ENCODE measurements at places on chromosomes 5 and 9.

DNA sequence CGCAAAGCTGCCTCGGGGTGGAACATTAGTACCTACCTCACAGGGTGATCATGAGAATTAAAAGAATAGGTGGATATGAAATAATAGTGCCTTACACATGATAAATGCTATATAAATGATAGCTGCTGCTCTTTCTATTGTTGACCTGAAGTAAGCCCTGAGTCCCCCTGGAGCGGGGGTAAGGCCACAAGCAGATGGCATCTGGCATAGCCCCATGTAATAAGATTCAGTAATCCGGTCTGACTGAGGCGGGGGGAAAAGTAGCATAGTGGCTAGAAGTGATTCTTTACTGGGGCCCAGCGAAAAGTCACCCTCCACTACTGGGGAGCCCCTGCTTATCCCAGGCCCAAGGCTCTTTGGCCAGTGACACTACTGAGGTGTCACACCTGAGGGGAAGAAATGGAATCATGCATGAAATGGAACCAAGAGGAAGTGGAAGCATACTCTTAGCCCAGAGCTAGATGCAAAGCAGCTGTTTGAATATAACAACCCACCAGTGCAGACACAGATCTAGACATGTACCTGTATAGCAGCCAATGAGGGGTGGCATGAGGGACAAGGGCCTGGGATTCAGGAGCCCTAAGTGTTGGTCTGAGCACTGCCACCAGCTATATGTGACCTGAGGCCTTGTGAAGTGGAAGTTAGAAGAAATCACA lies 16.1 kb upstream of the FGFR4 start:
- no peak for DNase-seq

- no peak for DNase-seq
Observed at GRCh38 chr9:88458716-88459465, 70.6 kb downstream of the SPIN1 start.

DNA sequence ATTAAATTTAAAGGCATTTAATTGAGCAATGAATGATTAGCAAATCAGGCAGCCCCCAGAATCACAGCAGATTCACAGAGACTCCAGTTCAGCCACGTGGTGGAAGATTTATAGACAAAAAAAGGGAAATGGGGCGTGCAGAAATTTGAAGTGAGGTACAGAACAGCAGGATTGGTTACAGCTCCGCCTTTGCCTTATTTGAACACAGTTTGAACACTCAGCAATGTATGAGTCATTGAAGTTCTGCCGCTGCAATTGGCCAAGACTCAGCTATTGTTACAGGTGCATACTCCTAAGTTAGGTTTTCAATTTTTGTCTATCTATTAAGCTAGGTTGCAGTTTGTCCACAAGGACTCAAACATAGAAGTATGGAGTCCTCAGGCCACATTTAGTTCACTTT lies 157.7 kb upstream of the SLC12A2 start:
- no peak for DNase-seq

DNA sequence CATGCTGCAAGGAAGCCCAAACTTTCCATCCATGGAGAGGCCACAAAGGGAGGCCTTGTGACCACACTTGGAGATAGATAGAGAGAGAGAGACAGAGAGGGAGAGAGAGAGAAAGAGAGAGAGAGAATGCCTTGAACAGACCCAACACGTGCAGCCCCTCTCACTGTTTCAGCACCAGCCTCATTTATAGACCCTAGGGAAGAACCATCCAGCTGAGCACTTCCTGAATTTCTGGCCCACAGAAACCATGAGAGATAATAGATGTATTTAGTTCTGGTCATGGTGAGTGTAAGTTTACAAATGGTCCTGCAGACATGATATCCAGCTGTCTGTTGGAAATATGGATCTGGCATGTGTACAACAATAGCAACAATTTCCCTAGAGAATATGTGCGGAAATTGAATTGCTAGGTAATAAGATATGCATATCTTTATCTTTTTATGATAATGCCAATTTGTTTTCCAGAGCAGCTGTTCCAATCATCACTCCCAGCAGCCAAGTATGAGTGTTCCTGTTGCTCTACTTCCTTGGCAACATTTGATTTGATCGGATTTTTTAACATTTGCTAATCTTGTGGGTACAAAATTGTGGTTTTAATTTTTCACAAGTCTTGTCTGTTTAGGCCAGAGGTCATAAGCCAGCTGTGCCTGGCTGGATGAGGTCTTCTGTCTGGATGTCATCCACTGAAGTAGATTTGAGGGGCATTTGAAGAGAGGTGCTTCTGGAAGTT lies 217.3 kb upstream of the IL12B start:
- no peak for DNase-seq

- no peak for DNase-seq
Observed at GRCh38 chr5:150946351-150946905, 41.6 kb upstream of the ZNF300 start.

DNA sequence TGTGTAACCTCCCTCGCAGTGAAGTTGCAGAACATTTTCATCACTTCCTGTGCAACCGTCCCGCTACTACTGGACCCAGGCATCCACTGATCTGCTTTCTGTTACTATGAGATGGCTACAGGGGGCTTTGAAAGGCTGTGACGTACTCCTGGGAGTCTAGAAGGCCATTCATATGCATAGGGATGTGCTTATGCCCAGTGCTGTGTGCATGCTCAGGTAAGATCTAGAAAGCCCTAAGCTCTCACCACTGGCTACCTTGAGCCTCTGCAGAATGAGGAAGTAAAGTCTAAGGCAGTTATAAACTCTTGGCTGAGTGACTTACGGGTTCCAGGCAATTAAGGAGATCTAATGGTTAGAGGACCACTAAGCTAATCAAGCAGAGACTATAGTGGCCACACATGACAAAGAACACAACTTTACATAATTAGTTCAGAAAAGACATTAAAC lies 11.8 kb downstream of the HNRNPAB start:
- no peak for DNase-seq

GRCh38 chr9:133880136-133880535 lies 112.0 kb downstream of the VAV2 start:
- no peak for DNase-seq

DNA sequence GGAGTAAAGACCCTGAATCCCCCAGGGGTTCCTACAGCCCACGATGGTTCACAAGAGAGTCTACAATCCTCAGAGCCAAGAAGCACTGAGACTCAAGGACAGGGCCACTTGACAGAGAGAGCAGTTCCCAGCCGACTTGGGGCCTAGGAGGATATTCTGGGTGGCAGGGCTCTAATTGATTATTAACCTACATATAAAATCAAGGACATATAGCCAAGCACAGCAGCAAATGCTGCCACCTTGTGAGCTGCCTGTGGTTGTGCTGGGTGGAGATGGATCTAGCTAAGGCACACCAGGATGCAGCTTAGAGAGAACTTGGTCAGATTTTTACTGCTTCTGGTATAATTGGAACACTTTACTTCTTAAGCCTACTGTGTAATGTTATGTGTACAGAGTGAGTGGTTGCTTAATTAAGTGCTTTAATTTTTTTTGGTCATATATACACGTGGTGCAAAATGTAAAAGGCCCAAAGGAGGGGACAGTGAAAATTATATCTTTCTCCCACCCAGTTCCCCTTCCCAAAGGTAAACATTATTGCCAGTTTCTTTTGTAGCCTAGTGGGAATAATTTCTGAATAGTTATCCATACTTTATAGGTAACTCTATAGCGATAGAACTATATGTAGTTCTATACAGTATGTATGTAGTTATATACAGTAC lies 78.8 kb downstream of the F2RL2 start:
- no peak for DNase-seq

DNA sequence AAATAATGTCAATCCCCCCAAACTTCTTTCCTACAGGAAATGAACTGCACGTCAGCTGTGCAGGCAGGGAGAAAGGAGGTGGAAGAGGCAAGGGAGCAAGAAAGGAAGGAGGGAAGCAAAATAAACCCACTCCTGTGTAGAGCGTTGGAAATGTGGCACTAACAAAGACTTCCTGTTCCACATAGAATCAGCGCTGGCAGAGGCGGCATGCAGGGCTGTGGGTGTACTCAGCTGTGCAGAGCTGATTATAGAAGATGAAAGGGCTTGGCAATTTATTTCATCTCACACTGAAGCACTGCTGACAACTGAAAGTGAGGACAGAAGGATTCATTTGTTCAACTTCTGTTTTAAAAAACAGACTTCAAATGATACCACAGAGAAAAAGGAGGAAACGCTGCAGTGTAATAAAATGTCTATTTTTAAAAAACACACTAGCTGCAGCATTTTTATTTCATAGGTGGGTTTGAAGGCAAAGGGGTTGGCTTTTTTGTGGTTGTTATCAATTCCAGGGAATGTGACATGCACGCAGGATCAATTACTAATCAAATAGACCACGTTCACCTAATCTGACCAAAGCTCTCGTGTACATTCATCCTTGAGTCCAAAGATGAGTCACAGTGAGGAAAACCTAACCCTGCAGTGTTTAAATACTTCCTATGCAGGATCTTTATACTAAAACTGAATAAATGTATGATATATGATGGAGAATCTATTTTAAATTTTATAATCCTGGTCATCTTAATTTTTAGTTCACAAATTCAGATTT lies 583.5 kb downstream of the ZNF608 start:
- DNase-seq = no peak

GRCh38 chr9:129962451-129962864 lies 80.5 kb downstream of the FNBP1 start:
- no peak for DNase-seq

- no peak for DNase-seq
Observed at GRCh38 chr5:39658866-39659265, 234.1 kb upstream of the DAB2 start.

- no peak for DNase-seq
Observed at GRCh38 chr9:136155576-136155975, 36.9 kb upstream of the TMEM250 start.

DNA sequence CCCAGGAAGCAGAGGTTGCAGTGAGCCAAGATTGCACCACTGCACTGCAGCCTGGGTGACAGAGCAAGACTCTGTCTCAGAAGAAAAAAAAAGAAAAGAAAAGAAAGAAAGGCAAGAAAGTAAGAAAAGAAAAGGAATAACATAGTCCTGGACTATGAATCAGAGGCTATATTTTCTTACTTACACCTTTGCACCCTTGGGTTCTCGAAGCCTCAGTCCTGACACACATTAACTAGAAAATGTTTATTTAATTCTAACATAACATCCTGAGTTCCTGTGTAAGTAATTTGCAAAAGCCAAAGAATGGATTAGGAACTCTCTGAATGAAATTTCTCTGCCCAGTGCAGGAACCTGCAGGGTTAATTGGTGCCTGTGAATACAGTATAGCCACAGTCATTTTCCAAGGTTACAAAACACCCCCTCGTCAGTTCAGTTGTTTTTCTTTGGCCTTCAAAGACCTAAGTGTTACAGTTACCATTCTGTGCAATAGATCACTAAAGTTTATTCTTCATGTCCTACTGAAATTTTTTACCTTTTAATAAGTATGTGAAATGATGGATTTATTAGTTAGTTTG lies 147.6 kb downstream of the SV2C start:
- DNase-seq = no peak

GRCh38 chr9:96496368-96497116 lies 46.6 kb downstream of the HABP4 start:
- no peak for DNase-seq

DNA sequence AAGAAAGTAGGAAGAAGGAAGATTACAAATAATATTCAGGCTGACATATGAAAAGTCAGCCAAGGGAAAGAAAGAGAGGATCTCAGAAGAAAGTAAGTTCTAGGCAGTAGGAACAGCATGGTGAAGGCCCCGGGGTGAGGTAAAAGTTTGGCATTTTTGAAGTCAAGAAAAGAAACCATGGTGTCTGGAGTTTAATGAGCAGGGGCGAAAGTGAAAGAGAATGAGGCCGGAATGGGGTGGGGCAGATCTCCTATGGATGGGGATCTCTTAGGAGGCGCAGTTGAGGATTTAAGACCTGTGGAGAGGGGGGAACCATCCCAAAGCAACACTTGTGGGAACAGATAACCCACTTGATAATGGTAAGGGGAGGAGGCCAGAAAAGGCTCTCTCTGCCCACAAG lies 42.3 kb upstream of the SMAD5 start:
- DNase-seq = no peak

DNA sequence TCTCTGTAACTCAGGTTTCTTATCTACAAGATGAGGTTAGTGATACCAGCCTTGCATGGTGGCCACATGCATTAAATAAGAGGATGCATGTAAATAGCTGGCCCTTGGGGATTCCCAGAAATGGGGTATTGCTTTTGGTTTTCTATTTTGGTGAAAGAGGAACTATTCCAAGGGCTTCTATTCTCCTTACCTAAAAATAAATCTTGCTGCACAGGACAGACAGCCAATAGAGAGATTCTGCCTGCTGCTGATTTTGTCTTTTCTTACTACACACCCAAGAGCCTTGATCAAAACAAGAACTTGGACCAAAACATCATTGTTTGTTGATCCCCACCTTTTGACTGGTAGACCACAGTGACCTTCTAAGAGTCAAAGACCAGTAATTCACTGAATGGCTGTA lies 161.8 kb downstream of the PJA2 start:
- no peak for DNase-seq

DNA sequence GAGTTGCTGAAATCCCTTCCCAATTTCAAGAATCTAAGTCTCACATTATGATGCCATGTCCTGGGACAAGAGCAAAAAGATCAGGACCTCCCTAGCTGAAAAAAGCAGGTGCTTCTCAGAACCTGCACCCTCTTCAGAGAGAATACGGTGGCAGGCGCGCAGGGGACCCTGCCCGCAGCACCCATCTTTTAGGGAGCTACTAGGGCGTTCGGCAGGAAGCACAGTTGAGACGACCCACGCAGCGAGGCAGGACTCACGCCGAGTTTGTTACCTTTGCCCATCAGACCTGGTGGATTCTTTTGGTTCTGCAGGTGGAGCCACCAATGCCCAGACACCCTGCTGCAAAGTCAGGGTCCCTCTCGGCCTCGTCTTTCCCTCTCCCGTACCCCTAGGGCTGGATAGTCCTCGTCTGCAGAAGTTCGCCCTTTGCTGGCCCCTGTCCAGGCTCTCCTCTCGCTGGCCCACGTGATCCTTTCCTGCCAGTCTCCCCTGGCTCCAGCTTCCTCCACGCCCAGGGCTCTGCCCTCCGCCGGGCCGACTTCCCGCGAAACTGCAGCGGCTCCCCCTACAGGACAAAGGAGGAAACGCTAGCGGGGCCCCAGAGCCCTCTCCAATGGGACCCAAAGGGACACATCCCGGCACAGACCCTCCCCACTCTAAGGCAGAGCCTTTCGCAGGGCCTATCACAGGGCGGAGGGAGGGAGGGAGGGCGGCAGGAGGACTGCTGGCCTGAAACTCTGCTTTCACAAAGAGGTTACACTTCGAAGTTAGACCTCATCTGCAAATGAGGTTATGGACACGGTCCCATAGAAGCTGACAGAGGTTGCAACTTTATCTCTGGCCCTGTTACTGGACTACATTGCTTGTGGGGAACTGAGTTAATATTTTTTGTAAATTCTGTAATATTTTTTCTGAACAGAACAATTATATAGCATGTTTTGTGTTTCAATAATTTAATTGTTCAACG lies 28.8 kb downstream of the TMEM174 start:
- DNase-seq = peak; percentile 55

DNA sequence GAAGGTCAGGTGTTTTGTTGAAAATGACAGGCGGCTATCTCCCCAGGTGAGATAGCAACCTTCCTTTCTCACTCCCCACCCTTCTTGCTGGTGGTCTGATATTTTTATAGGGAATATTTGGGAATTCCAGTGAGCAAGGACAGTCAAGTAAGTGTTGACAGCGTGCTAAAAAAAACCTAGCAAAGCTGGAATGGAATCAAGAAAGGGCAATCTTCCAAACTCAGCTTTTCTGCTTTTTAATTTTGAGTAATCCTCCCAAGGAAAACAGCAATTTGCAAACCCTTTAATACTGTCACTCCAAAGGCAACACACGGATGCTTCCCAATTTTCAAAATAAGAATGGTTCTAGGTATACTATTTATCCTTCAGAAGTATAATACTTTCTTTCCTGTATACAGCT lies 143.7 kb upstream of the PCA3 start:
- no peak for DNase-seq
